Neural crest cell (in vitro differentiated cells): ENCODE measurements at places on chromosomes 12 and 14.
A peak's percentile ranks its signal among the peaks of the same experiment; 100 is the strongest.

DNA sequence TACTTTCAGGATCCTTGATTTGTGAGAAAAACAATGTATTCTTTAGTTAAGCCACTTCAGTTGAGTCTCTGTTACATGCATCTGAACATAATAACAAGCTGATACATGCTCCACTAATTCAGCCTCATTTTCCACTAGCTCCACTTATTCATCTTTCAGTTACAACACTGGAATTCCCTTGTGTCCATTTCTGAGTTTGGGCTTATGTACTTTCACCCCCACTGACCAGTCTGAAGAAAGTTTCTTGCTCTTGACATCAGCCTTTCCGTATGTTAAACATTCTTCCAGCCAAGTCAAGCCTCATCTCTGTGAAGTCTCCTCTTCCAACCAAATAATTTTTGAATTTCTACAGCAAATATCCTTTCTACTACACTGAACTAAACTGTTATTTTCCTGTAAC, 592.5 kb upstream of the NOVA1 start:
- DNase-seq = no peak

GRCh38 chr12:127590868-127591267, 676.1 kb upstream of the TMEM132C start:
- no peak for DNase-seq

DNA sequence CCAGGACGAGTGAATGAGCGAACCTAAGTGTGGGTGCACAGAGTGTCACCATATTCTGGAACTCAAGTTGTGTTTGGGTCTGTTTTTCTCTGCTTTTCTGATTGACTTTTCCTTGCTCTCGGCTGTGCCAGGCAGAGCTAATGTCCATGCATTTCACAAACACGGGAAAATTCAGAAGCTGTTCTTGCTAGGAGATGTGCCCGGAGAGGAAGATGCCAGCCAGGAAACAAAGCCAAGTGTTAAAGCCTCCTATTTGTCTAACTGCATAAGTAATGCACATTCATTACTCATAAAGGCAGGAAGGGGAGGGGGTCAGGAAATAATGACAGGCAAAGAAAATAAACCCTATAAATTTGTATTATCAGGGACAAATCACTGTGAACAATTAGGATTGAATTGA, 250.4 kb upstream of the SFSWAP start:
- DNase-seq = no peak

DNA sequence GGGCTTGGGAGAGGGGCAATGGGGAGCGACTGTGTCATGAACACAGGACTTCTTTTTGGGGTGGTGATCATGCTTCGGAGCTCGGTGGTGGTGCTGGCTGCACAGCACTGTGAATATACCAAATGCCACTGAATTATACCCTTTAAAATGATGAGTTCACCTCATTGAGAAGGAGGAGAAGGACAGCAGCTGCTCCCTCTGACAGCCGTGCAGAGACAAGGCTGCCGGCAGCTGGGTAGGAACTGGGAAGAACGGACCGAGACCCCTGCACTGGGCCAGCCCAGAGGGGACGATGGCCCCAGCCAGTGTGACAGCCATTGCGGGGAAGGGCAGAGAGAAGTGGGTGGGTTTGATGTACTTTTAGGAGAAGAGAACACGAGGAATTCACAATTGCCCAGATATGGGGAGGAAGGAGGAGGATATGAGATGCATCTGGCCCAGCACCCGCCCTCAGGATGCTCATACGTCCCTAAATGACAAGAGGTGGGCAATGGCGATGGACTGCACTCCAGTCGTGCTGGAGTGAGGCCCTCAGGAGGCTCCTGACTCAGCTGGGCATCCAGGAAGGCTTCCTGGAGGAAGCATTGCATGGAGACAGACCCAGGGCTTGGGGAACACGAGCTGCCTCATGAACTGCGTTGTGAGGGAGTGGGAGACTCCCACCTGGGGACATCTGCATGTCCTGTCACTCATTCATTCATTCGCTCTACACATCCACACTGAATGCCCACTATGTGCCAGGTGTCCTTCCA, 64.3 kb upstream of the C14orf180 start:
- DNase-seq = no peak

- DNase-seq = no peak
These were observed 67.3 kb upstream of the FUT8 start for GRCh38 chr14:65345266-65345665.

- DNase-seq = no peak
These were observed 18.9 kb upstream of the POC1B start for GRCh38 chr12:89544681-89545184.

GRCh38 chr14:88245321-88245720, 77.7 kb downstream of the KCNK10 start:
- peak; percentile 2 for DNase-seq

- no peak for DNase-seq
These were observed 61.6 kb upstream of the GZMB start for GRCh38 chr14:24695265-24696241.
